ENCODE measurements at places on chromosomes 2 and 18.

DNA sequence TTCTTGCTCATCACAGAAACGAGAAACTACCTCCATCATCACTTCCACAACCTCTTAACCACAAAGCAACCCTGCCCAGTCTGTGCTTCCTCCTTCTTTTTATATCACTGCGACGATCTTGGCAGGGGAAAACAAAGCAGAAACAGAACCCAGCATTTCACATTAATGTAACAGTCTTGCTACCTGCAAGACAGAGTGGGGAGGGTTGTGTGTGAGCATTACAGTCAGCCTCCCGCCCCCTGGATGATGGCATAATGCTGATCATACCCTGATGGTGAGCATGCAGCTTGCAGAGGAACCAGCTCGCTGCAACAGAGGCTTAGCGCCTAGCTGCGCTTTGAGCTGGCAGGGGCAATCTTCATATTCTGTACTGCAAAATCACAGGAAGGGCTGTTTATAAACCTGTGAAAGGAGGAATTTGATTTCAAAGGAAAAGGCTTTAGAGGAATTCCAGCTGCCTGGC, 376.1 kb downstream of the IRS1 start:
- peak; percentile 17 for DNase-seq

GRCh38 chr2:3490191-3491170, 28.9 kb downstream of the ADI1 start:
- DNase-seq = no peak

GRCh38 chr2:102337481-102338386, 17.9 kb upstream of the IL18R1 start:
- DNase-seq = no peak

DNA sequence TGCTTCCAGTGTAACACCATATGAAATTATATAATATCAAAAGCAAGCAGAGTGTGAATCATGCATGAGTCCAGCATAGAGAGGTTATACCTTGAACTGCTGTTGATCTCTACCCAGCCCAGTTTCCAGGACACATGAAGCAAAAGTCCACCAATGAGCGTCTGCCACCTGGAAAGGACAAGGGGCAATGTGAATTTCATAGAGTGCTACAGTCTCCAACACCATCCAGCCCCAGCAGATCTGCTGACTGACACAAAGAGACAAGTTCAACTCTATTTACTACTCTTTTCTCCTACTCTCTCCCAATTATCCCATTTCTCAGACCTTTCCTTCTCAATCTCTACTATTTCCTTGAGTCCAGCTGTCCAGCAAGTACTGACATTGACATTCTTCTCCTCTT, 31.8 kb upstream of the RIOK3 start:
- DNase-seq = no peak
